Cerebellum (tissue), 4 donors: ENCODE measurements at places on chromosomes 6 and 20.
A peak's percentile ranks its signal among the peaks of the same experiment; 100 is the strongest.

GRCh38 chr6:139655783-139656705 is 281.6 kb upstream of the CITED2 start:
- no peak for DNase-seq

DNA sequence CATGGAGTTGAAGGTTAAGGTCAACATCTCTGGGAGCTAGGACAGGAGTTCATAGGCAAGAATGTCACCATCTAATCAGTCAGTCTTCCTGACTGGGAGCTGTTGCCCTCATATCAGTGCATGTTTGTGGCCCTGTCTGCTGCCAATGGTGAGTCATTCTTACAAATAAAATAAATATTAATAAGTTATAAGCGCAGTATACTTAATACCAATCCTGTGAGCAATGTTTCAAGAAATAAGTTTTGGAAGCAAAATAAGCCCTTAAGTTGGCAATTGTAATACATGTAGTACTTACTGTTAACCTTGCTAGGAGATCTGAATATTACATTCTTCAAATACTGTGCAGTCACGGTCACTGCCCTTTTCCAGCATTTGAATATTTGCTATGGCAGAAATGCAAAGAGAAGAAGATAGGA is 20.2 kb upstream of the MDGA1 start:
- no peak for DNase-seq

DNA sequence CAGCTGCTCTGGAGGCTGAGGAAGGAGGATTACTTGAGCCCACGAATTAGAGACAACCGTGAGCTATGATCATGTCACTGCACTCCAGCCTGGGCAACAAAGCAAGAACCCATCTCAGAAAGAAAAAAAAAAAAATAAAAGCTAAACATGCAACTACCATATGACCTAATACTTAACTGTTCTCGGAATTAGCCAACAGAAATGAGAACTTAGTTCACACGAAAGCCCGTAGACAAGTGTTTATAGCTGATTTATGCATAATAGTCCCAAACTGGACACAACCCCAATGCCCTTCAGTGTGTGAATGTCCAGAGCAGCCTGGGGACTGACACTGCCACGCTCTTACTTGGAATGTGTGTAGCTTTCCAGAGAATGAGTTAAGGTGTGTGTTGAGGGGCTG is 211.5 kb upstream of the PROKR2 start:
- no peak for DNase-seq

GRCh38 chr6:166308033-166308768 is at the start of gene PRR18:
Gene PRR18 (minus strand): TSS chr6:166308392. CDS start chr6:166308142, 250 bp downstream.
- DNase-seq = no peak

DNA sequence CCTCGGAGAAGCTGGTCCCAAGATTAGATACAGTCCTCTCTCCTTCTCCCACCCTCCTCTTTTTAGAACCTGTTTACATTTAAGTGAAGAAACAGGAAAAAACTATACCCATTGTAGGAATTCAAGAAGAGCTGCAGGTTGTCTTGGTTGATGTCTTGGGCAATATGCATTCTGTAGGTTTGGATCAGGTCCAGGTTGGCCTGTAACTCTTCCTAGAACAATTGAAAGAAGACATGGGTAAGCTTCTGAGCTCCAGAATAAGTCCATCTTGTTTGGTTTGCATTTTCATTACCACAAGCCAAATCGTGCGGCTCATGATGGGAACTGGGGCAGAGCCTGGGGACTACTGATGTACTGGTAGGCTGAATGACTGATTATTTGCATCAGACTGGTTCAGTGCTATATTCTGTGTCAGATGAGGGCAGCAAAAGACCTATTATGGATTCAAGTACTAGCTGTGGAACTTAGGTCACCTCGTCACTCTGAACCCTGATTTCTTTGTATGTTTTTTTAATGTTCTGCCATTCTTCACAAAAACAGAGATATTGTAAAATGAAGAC is 20.3 kb upstream of the SLA2 start:
- peak; percentile 51 for DNase-seq

DNA sequence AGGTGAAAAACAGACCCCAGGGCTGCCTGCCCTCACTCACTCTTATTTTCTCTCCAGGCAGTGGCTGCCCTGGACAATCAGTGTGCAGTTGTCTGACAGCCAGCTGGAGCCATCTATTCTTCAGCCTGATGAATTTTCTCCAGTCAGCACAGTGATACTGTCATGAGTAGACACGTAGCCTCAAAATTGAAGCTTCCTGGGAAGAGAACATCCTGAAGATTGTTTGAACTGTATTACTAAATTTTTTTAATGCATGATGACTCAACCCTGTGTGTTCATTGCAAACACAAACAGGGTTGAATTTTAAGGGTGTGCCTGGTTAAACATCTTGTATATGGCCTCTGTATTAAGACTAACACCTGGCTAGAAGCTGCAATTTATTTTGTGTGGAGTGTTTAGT is 49.8 kb upstream of the STXBP5 start:
- DNase-seq = no peak

- DNase-seq = no peak
Measured at GRCh38 chr6:13519839-13520238, 32.4 kb upstream of the GFOD1 start.

DNA sequence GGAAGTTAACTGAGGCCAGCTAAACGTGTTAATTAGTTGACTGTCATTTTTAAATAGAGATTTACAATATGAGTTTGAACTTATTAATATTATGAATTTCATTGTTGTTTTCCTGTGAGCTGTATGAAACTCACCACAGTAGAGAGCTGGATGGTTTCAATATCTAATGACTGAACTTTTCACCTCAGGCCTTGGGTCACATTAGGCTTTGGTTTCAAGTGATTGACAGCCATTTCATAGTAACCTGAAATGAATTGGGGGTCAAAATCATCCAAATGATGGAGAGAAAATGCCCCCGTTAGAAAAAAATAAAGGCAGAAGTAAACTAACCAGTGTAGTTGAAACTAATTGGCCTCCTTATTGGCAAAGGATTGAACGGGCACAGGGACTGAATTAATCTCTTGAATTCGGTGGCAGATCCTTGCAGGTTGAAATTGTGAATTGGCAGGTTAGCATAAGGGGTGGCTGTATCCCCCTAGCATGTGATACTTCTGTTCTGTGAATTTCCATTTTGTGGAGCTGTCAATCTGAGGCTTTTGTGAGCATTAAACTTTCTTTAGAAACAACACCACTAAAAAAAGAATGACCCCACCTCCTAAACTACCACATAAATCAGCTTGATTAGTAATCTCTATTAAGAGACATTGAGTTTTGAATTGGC is 155.1 kb upstream of the MMS22L start:
- no peak for DNase-seq

- peak; percentile 1 for DNase-seq
Measured at GRCh38 chr20:6178537-6178936, 55.7 kb upstream of the FERMT1 start.

- DNase-seq = peak; percentile 7
Measured at GRCh38 chr20:14986026-14986655, 648.7 kb upstream of the FLRT3 start.

DNA sequence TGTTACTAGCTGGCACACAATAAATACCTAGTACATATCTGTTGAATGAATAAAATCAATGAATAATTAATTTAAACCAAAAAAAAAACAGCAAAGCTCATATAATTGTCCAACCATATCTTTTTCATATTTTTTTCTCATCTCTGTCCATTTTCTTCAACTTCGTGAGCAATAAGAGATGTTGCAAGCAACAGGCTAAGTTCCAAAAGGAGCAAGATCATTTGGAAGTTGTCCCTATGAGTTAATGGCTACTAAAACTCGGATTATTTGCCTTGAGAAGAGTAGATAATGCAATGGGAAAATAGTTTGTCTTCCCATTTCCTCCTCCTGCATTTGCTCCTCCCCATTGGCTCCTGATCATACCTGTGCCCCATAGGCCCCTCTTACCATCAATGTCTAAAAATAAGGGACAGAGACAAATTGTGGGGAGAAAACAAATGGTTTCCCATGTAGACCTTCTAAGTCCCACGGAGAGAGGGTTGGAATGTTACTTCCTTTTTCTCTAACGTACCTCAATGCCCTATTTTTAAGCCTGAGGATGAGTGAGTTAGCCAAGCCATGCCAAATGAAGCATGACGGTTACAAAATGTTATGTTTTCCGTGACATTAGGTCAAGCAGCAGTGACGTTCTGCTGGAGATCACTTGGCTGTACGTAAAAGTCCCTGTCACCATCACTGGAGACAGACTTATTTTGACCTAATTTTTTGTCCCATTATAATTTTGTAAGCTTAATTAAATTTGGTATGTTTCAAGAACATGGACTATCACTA is 217.3 kb upstream of the PREP start:
- no peak for DNase-seq

- no peak for DNase-seq
Measured at GRCh38 chr6:151550618-151551017, 56.8 kb downstream of the CCDC170 start.

DNA sequence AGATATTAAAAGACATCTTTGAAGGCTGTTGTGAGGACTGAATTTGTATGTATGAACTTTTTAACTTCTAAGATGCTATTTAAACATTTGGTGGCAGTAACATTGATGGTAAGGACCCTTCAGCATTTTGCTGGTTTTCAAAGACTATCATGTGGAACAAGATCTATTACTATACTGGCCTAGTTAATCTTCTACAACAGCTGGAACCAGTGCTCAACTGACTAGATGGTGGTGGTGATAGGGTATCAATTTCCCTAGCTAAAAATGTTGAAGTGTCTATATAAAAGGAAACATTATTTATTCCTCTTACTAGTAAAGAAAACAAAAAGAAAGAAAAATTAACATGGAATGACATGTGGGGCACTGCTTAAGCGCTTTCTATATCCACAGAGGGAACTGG is 195.7 kb downstream of the TASP1 start:
- no peak for DNase-seq

GRCh38 chr20:62914970-62915457 is 11.3 kb downstream of the DIDO1 start:
- no peak for DNase-seq

DNA sequence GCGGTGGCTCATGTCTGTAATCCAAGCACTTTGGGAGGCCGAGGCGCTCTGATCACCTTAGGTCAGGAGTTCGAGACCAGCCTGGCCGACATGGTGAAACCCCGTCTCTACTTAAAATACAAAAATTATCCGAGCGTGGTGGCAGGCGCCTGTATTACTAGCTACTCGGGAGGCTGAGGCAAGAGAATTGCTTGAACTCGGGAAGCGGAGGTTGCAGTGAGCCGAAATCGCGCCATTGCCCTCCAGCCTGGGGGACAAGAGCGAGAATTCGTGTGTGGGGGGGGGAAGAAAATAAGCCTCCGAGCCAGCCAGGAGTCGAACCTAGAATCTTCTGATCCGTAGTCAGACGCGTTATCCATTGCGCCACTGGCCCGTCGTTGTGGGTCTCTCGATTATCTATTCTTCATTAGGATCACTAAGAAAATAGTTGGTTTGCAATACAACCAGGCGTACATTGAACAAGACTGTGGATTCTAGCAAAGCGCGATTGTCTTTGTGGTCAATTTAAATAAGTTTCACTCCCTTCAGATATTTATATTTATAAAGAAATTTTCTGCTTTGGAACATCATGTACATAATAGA is 33.9 kb upstream of the PRSS16 start:
- DNase-seq = no peak

DNA sequence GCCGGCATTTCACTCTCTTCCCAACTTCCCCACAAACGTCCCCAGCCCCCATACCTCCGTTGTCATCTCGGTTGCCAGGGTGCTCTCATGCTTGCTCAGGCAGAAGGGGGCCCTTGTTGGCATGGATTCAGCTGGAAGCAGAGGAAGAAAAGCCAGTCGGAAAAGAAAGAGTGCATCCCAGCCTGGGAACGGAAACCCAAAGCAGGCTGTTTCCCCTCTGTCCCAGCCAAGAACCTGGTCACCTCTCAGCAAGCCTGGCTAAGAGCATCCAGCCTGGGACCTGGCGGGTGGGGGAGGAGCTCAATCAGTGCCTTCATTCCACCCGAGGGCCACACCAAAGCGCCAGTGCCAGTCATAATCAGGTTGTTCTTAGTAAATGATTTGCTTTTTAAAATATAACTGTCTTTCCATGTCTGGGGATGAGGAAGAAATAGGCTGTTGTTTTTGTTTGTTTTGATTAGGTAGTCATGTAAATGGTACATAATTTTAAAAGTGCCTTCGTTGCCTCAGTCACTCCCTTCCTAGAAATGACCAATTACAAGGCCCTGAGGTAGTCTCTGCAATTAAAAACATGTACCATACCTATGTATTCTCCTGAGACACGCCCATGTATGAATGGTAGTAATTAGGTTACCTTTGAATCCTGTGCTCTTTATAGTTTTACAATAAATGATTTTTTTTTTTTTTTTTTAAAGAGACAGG is 21.1 kb downstream of the CHMP4B start:
- peak; percentile 66 for DNase-seq

DNA sequence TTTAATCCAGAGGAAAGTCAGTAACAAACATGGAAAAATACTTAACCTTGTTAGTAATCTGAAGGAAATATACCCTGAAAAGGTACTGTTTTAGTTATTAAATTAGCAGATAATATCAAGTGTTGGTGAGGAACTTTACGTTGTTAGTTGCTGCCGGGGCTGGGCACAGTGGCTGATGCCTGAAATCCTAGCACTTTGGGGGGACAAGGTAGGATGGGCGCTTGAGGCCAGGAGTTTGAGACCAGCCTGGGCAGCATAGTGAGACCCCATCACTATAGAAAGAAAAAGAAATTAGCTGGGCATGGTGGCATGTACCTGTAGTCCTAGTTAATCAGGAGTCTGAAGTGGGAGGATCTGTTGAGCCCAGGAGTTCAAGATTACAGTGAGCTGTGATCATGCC is 72.7 kb upstream of the DYNLRB1 start:
- no peak for DNase-seq

DNA sequence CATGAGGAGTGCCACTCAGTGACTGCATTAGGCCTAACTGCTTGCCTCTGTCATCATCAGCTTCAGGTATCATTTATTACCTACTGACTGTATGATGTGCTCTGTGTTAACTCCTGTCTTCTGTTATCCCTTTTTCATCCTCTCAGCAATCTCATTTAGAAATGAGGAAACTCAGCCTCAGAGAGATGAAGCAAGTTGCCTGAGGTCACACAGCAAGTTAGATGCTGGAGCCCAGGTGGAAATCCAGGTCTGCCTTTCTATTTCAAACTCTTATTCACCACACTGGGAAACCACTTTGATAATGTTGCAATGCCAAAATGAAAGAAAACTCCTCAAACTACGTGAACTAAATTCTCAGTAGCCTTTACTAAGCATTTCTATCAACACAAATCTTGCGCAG is 1.3 kb downstream of the FERMT1 start:
- DNase-seq = no peak

- peak; percentile 16 for DNase-seq
Measured at GRCh38 chr6:91860541-91861335, 1273.9 kb upstream of the MAP3K7 start.

DNA sequence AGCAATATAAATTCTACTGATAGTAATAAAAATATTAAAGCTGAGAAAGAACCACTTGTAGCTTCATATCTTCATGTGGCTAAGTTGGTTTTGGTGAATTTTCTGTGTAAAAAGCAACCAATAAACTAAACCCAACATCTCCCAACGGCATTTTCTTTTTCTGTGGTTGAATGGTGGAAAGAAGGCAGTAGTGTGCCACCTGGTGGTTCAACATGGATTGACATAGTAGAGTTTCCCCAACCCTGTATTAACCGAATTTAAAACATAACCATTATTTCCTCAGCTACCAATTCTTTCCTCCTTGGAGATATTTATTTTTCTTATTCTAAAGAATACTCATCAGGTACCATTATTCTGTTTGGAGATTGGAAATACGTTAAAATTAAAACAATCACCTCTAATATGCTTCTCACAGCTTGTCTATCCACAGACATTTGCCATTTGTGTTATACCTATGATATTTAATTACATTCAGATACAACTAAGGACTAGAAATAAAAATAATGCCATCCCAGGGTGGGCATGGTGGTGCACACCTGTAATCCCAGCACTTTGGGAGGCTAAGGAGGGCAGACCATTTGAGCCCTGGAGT is 117.1 kb upstream of the EEF1E1 start:
- DNase-seq = peak; percentile 33
